Activated CD4-positive, alpha-beta T cell treated with anti-CD3 and anti-CD28 coated beads for 4 hours (primary cell): ENCODE measurements at places on chromosomes 16 and 17.

GRCh38 chr17:28398280-28398981 is 7.6 kb downstream of the SLC46A1 start:
- no peak for DNase-seq

- no peak for DNase-seq
Measured at GRCh38 chr16:63850979-63851378, 1270.9 kb downstream of the CDH11 start.

DNA sequence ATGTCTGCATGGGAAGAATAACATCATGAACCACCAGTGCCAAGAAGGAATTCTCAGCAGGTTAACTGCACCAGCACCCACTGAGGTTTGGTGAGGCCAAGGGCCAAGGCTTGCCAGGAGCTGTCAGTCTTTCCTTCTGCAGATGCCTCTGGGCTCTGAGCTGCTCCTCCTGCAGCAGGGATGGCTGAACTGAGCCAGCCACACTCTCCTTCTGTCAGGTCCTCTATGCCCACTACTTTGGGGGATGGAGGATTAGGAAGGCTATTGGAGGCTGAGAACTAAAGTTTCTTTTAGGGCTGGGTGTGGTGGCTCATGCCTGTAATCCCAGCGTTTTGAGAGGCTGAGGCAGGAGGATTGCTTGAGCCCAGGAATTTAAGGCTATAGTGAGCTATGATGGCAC is 71.6 kb downstream of the PLXDC1 start:
- DNase-seq, result no peak

GRCh38 chr17:80248894-80249710 is 11.6 kb upstream of the RNF213 start:
- no peak for DNase-seq

DNA sequence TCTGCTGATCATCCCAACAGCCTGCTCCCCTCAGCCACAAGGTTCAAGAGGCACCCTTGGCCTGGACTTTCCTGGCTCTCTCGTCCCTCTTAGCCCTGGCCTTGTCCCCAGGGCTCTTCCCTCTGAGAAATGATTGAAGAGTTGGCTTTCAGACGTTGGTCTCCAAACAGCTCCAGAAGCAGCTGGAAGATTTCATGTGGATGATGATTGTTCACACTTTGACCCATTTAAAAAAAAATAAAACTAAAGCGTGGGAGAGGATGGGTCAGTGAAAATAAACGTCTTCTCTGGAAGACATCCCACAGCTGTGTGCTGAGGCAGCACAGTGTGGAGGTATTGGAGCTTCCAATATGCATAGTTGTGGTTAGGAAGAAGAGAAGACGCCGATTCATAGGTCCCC is 54.7 kb upstream of the CDH11 start:
- no peak for DNase-seq

DNA sequence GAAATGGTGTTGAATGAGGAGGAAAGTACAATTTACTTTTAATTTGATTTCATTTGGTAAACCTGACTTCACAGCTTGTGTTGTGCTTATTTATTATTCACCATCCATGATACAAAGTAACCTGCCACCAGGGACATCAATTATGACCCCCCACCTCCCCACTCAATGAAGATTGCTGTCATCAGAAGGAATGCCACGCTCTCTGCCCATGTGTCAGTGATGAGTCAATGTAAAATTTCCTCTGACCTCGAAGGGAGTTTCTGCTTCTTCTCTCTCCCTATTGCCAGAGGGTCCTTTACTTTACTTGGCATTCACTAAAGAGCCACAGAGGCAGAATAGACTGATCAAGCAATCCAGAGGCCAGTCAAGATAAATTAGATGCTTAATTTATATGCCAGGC is 759.7 kb downstream of the CDH11 start:
- DNase-seq, result no peak

DNA sequence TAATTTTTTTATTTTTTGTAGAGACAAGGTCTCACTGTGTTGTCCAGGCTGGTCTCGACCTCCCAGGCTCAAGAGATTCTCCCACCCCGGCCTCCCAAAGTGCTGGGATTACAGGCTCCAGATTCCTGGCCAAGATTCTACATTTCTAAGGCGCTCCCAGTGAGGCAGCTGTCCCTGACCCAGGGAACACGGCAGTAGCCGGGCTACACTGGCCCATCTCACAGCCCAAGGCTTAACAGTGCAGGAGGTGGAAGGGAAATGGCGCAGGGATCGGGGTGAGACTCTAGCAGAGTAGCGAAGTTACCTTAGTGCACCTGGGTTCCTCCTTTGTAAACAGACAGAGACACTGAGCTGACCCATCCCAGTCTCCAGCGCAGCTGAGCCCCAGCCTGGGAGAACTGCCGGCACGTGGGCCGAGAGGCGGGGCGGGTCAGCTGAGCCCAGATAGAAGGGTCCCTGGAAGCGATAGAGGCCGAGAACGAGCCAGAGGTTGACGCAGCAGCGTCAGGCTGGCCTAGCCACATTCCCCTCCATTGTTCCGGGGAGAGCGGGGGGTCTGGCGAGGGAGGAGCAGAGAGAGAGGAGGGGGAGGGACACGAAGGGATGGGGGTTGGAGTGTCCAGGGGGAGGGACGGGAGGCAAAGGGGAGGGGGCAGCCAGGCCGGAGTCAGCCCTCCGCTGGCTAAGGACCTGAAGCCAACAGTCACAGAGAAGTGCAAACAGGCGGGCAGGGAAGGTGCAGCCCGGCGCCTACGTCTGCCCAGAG is 2.5 kb downstream of the CARHSP1 start:
- no peak for DNase-seq
